Activated gamma-delta T cell (primary cell): ENCODE measurements at places on chromosomes 3 and 15.

DNA sequence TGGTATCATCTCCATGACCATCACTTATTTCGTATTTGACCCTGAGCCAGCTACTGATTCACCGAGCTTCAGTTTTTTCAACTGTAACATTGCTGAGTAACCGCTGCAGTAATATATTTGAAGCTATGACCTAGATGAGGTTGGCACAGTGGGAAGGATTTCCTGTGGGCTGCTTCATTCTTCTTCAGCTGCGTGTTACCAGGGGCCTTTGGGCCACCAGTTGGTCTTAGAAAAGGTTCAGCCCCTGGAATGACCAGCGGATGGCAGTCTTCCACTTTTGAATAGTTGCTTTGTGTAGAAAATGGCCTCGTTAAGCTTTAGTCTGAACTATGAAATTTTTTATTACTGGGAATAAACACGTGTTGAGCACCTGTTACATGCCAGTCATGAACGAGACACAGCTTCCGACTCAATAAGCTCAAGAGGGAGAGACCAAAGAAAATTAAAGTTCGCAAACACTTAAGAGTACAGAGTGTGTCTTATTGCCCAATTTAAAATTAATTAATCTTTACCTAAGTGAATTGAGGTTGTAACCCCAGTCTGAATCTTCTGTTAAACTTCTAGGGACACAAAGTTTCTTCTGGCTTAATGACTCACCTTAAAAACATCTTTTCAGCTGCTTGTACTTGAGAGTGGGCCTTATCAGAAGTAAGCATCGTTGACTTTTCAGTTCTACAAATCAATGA is 57.6 kb upstream of the NR2E3 start:
- DNase-seq: no peak

DNA sequence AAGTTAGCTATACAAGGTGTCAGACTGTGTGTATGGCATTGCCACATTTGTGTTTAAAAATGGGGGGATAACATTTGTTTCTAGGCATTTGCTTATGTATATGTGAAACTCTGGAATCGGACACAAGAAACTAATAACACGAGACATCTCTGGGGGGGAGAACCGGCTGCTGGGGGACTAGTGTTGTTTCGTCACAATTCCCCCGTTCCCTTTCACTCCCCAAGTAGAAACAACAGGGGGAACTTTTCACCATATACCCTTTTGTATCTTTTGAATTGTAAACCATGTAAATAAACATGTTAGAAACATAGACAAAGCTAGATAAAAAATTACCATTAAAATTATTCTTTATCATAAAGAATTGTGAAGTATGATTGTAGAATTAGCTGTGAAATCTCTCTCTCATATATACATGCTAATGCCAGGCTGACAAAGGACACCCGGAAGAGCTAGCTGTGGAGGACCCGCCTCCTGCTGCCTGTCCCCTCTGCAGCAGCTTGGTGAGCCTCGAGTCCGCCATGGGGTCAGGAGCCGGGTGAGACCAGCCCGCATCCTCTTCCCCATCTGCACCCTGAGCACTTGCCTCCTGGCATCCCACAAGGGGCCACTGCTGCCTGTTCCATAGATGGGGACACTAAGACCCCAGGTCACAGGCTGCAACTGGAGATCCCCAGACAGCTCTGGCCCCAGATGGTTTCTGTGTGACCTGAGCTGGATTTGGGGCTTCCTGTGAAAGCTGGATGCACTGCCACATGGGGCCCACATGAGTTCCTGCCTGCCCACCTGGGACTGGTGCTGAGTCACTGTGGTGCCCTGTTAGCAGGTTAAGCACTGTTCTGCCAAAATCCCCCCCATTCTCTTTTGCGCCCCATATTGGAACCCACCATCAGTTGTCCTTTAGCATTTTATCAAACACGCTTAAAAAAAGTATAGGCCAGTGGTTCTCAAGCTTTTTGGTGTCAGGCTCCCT is 91.6 kb downstream of the IQSEC1 start:
- DNase-seq: no peak

GRCh38 chr3:189393598-189393997 is 221.8 kb downstream of the TPRG1 start:
- no peak for DNase-seq

- no peak for DNase-seq
Observed at GRCh38 chr3:178195824-178196223, 340.4 kb upstream of the KCNMB2 start.

DNA sequence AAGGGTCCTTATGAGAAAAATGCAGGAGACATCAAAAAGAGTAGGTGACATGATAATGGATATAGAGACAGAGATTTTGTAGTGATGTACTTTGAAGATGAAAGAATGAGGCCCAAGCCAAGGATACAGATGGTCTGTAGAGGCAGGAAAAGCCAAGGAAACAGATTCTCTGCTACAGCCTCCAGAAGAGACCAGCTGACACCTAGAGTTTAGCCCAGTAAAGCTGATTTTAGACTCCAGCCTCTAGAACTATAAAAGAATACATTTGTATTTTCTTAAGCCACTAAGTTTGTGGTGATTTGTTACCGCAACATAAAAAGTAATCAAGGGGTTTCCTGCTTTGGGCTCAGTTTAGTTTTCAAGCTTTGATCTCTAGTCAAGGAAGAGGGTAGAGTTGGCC is 64.8 kb downstream of the STRIT1 start:
- DNase-seq: no peak

- DNase-seq: no peak
Observed at GRCh38 chr3:10247679-10248183, 528 bp upstream of the TATDN2 start.

DNA sequence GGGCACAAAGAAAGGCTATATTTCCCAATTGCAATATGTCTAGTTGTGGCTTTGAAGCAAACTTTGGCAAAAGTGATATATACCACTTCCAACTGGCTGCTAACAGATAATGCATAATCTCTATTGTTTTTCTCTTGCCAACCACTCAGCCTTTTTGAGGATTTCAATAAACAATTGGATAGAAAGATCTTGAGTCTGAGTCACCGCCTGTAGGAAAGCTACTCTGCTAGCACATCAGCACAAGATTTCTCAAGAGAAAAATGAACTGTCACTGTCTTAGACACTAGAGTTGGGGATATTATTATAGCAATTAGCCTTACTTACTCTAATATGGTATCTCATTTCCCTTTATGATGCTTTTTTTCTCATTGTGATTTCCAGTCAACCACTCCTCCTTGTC is 119.7 kb downstream of the SST start:
- DNase-seq: no peak

DNA sequence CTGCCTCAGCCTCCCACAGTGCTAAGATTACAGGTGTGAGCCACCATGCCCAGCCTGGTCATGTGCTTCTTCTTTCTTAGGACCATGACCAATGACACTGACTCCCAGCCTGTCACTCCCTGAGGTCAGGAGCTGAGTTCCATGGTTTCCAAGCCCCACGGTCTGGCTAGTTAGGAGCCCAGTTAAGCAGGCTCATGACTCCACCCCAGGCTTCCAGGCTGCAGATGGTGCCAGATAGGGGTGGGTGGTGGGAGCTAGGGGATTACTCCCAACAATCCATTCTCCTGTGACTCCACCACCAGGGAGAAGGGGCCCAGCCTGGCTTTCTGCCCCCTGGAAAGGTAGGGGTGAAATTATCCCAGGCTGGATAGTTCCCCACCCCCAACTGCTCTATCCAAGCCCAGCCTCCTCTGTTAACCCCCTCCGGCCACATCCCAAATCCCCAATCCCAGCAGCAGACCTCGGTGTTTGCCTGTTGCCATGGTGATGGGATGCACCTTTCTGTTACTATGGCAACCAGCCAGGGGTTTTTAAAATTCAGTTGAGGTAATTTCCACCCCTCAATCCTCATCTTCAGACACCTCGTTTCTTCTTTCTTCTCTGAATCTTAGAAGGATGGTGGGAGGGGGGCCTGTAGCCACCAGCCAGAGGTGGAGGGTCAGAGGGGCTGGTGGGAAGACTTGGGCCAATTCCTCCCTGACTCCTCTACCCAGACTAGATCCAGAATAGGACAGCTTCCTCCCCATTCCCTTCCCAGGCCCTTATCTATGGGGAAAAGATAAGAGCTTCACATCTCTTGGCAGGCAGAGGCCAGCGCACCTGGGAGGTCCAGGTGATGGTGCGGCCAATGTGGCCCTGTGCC is 22.5 kb upstream of the SEMA3F start:
- no peak for DNase-seq

- DNase-seq: no peak
Observed at GRCh38 chr15:53400986-53401385, 358.5 kb downstream of the WDR72 start.

GRCh38 chr3:52443268-52443610 is 1.7 kb downstream of the SEMA3G start:
- DNase-seq: no peak

DNA sequence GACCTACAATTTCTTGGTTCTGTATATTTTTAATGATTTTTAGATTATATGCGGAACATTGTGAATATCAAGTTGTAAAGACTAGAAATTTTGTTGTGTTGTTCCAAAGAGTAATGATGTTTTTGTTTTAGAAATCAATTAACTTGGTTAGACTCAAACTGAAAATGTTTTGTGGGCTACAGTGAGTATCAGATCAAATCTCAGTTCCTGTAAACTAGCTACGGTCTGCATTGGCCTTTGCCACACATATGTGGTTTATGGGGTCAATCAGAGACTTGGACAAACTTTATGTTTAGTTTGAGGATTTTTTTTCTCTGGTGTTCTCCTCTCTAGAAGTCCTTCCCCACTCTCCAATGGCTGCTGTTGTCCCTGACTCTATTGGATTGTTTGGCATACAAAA is 308.0 kb upstream of the THRB start:
- DNase-seq: no peak

DNA sequence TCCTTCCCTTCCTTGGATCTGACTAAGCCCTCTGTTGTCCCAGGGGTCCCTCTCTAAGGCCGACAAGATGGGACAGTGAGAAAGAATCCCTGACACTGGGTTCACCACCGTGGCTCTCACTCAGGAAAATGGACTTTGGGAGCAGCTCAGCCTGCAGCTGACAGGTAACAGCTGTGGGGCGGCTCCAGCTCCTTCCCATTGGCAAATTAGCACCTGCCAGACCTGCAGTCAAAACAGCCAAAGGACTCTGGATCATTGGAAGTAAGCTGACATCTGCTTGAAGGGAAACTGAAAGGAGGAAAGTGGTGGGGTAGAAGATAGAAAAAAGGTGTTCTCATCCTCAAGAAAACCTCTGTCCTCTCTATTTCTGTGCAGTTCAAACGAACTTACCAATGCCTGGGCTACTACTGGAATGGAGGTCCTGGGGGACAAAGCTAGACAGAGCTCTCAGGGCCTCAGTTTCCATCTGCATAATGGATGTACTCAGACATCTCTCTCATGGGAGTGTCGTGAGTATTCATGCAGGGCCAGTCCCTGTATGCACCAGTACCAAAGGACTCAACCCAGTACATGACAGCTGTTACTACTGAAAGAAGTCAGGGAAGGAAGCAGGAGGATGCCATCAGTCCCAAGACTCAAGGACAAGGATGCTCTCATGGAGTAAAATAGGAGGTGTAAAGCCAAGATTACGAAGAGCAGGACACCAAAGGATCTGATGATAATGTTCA is 53.6 kb upstream of the DCLK3 start:
- no peak for DNase-seq

GRCh38 chr15:40420793-40421192 is 15.2 kb downstream of the IVD start:
- DNase-seq: no peak
